ENCODE measurements at places on chromosomes 16 and 17.

- no peak for DNase-seq
These were observed 202.4 kb downstream of the SEC14L1 start for GRCh38 chr17:77343031-77343800.

- no peak for DNase-seq
These were observed 360.6 kb upstream of the XYLT1 start for GRCh38 chr16:17831330-17831729.

GRCh38 chr16:85236818-85237150, 124.5 kb upstream of the CIBAR2 start:
- no peak for DNase-seq

- no peak for DNase-seq
These were observed 69.2 kb downstream of the PRKCB start for GRCh38 chr16:23905027-23905426.

GRCh38 chr17:76077584-76078110, 1.3 kb upstream of the ZACN start:
- DNase-seq = no peak

DNA sequence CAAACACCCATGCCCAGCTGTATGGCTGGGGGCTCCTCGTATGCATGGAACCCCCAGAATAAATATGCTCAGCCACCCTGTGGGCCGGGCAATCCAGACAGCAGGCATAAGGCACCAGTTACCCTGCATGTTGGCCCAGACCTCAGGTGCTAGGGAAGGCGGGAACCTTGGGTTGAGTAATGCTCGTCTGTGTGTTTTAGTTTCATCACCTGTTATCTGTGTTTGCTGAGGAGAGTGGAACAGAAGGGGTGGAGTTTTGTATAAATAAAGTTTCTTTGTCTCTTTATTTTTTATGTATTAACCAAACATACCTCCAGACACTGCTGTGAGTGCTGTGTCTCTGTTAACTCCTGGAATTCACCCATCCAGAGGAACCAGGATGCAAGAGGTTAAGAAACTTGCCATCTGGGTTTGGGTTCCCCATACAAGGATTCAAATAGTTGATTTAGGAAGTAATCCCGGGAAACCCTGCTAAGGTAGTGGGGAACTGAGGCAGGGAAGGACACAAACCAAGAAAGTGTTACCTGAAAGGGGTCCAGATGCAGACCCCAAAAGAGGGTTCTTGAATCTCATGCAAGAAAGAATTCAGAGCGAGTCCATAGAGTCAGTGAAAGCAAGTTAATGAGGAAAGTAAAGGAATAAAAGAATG, 37.4 kb upstream of the IL21R start:
- no peak for DNase-seq

DNA sequence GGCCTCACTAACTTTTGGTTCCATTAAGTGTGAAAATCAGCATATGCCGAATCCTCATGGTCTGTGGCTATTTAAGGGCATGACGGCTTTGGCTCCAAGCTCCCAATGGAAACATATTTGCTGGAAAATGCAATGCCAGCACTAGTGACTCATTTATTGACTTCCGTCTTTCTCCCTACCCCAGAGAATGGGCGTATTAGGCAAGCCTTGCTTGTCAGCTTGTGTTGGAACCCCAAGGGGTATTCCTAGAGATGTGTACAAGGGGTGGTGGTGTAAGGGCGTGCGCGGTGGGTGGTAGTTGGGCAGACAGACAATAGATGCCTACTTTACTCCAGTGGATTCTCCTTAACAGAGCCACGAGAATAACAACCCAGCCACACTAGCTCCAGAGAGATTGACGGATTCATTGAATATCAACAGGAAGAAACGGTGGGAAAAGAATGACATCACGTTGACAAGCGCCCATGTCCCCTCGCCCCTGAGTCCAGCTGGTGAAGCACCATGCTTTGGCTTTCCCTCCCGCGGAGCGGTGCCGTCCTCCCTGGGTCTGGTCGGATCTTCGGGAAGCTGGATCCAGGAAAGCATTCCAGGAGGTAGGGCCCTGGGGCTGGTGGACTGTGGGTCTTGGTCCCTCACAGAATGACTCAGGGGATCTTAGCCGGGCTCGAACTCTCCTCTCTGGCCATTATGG, 10.3 kb downstream of the CD300LB start:
- no peak for DNase-seq

DNA sequence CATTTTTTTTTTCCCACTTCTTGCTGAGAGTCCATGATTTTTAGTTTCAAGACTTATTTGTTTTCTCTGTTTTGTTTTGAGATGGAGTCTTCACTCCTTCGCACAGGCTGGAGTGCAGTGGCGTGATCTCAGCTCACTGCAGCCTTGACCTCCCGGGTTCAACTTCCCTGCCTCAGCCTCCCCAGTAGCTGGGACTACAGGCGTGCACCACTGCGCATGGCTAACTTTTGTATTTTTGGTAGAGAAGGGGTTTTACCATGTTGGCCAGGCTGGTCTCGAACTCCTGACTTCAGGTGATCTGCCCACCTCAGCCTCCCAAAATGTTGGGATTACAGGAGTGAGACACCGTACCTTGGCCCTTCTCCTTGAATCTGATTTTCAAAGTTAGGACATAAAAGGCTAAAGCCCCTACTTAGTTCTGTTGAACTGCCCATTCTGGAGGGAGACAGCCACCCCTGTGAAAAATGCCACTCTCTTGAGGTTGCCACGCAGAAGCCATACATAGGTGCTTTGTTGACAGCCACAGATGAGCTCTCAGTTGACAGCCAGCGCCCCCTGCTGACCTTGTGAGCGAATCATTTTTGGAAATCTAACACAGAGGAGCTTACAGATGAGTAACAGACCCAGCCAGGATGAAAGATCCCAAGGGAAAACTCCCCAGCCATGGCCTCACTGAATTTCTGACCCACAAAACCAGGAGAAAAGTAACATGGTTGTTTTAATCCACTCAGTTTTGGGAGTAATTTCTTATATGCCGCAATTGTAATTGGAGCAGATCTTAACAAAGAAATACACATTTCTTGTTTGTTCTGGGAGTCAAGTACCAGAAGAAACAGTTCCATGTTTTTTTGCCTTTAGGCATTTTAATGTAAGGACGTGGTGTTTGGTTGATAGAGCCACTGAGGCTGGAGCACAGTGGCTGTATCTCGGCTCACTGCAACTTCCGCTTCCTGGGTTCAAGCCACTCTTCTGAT, 38.8 kb downstream of the PKD1L3 start:
- DNase-seq = peak; percentile 76

DNA sequence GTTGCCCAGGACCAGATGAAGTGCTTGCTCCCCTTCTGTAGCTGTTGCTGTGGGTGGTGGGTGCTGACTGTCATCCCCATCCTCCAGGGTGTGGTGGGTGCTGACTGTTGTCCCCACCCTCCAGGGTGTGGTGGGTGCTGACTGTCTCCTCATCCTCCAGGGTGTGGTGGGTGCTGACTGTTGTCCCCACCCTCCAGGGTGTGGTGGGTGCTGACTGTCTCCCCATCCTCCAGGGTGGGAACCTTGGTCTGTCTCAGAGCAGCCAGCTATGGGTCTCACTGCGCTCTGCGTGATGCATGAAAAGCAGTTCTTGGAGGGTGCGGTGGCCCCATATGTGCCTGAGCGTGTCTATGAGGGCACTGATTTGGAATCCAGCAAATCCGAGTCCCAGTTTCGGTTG, 163.8 kb downstream of the RPTOR start:
- DNase-seq = no peak

DNA sequence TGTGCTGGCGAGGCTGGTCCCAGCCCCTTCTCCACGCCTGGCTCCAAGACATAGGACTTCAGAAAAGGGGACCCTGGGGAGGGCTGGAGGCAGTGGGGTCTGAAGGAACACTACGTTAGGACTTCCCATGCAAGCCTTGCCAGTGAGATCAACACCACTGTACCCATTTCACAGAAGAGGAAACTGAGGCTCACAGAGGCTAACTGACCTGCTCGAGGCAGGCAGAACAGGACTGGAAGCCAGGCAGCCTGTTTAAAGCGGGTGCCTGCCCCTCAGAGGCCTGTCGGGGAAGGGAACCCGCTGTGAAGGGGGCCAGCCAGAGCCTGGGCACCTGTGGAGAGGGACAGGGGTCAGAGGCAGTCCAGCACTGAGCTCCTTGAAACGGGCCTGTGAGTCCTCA, 32.3 kb downstream of the PEMT start:
- no peak for DNase-seq

- DNase-seq = no peak
These were observed 11.4 kb downstream of the TBX21 start for GRCh38 chr17:47744168-47745036.

DNA sequence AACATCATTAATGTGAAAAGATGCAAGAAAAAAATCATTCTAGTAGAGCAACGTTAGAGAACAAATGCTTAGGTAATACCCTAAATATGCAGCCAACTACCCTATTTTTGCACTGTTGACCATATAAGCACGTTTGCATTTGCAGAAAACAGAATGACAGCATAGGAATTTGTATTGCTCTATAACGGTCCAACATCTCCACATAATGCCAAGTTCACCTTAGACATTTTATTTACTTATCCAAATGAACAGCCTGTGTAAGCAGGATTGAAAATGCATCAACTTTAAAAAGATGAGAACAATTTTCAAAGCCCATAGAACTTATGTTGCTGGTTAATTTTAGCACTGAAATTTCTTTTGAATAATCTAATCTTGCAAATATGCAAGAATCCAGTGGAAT, 19.1 kb upstream of the RSL1D1 start:
- no peak for DNase-seq

GRCh38 chr16:27790546-27791403, 240.8 kb downstream of the KATNIP start:
- no peak for DNase-seq

Data from stimulated activated CD4-positive, alpha-beta T cell treated with anti-CD3 and anti-CD28 coated beads, TNF-alpha, amount 100 ng/mL, for 48 hours (primary cell).